Amniotic epithelial cell (primary cell): ENCODE measurements at places on chromosomes 6 and 20.
A peak's percentile ranks its signal among the peaks of the same experiment; 100 is the strongest.

DNA sequence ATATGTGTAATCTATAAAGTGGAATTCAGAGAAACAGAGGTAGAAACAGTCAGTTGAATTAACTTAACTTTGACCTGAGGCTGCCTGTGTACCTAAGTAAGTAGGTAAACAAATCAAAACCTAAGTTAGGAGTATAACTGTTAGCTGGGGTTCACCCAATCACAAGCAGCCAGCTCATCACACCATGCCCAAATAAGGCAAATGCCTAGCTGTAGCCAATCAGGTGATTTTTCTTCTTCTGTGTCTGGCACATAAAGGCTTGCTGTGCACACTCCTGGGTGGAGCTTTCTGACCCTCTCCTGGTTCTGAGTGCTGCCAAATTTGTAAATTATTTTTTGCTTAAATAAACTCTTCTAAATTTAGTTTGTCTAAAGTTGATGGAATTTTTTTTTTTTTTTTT is 54.7 kb upstream of the TRIM39 start:
- DNase-seq = no peak

GRCh38 chr6:142329486-142330113 is 27.8 kb downstream of the ADGRG6 start:
- no peak for DNase-seq

GRCh38 chr6:46189726-46190125 is 18.9 kb upstream of the ENPP5 start:
- DNase-seq = no peak

- DNase-seq = no peak
These were observed 48.4 kb downstream of the PLAGL2 start for GRCh38 chr20:32158943-32159660.

DNA sequence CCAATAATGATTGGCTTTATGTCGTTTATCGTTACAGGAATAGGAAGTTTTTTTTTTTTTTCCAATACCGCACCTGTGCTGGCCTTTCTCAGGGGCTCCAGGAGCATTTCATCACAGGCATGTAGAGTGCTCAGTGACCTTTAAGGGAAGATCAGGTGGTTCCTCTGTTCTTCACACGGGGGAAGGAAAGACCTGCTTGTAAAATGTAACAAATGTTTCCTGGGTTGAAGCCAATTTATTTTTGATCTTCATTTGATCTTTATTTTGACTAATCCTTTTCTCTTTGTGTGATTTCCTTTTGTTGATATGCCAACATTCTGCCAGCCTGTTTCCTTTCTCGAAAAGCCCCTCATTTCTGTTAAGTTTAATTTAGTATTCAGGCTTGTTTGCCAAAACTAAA is 61.9 kb upstream of the HBS1L start:
- DNase-seq = no peak

DNA sequence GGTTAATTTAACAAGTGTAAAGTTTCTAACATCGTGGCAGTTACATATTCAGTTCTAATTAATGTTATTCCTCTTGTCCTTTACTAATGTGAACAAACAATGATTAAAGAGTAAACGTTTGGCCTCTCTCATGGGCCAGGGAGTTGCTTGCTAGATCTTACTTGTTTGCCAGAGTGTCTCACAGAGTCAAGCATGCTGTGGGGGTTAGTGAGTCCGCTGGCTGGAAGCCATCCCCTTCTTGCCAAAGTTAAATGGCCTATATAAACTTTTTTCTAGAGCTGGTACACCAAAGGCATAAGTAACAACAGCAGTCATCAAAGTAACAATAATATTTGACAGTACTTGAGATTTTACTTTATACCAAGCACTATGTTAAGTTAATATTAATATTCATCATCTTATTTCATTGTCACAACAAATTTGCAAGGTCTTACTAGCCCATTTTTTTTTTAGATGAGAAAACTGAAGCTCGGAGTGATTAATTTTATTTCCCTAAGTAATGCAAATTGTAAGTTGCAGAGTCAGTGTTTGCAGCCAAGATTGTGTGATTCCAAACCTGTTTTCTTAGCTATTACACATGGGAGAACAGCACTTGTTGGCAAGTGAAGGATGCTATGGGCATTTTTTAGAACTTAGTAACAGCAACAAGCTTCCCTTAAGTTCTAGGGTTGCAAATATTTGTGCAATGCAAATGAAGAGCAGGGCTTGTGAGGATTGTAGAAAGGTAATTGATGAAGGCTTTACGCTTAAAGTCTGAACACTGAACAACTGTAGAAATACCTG is 224.5 kb downstream of the RFPL4B start:
- no peak for DNase-seq

GRCh38 chr6:104214901-104215300 is 644.8 kb downstream of the HACE1 start:
- peak; percentile 0 for DNase-seq

- no peak for DNase-seq
These were observed 538.7 kb upstream of the POU3F2 start for GRCh38 chr6:98295515-98296175.

DNA sequence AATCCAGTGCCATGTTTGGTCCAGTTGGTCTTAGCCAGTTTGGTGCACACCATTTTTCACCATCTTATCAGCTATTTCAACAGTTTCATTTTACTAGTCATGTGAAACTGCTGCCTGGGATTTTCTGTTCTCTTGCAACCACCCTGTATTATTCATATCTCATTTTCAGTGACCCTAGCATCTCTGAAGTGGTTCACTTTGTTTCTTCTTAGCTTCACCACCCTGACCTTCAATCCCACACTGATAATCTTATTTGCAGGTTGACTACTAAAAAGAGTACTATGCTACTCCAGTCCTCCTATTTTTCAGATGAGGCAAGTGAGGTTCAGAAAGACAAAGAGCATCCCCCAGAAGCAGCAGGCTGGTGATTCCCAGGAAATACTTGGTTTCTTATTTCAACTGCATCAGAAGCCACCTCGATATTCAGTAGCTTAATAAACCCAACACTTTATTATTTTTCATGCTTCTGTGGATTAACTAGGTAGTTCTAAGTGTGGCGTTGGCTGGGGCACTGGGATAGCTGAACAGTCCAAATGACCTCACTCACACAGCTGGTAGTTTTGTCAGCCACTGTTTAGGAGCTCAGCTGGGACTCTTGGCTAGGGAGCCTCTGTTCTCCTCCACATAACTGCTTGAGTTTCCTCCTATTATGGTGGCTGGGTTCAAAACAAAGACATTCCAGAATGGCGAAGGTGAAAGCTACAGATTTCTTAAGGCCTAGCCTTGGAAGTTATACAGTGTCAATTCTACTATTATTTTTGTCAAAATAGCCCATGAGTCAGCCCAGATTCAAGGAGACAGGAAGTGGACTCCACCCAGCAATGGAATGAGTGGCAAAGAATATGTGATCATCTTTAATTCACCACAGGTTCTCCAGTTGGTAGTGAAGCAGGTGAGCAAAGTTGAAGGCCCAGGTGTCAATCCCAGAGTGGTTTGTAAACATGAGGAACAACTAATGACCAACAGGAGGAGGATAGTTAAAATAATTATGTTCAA is 40.6 kb downstream of the BPIFB4 start:
- DNase-seq = no peak

DNA sequence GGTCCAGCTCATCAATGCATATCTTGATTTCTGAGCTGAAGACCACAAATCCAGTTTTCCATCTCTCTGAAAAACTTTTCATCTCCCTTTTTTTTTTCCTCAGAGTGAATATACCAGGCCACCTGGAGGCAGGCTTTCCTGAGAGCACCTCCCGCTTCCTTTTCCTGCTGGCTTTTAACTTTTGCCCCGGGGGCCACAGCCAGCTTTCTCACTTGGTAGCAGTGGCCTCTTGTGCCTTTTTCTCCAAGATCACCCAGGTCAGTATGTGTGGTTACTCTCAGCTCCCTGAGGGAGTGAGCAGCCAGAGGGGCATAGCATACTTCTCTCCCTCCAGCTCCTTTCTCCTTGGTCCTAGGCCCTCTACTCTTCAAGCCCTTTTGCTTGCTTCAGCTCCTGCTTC is at the start of gene BTN1A1:
BTN1A1 (plus strand) TSS at position 202 of the 400 bp plus-strand sequence. CDS start 984 bp downstream, outside the sequence.
- no peak for DNase-seq

DNA sequence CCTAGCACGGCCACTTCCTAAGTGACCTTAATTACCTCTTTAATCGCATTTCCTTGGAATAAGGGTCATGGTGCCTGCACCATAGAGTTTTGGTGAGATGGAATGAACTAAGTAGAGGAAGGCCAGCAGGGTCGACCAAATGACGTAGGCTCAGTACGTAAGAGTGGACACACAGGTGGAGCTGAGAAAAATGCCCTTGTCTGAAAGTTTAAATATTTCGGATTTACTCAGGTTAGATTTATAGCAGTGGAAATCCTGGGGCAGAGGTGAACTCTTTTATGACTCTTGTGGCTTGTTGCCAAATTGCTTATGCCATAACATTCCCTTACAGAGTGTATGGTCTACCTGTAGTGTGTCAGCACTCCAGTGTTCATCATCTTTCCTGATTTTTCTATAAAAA is 23.6 kb upstream of the BTBD3 start:
- no peak for DNase-seq

DNA sequence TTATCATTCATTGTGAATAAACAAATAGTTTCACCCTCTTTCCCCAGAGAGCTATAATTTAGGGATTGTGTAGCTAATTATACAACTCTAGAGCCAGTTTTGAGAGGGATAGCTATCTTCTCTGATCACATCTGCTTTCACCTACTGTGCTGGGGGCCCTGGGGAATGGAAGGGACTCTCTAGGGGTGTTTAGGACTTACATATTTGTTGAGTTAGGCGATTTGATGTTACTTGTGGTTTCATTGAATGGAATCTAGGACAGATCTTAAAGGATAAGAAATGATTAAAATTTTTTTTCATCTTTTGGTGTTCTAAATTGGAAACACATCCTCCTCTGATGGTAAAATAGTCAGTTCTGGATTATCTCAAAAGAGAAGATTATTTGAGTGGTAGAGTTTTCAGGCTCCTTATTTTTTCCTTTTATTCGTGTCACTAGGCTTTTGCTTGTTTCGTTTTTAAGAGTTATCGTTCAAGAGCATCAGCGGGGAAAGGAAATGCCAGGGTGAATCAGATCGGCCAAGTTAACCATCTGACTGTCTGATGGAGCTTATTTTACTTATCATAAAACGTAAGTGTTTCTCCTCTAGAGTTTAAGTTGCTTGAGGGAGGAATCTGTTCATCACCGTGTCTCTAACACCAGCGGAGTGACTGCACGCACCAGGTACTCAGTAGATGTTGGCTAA is 236.7 kb downstream of the FARS2 start:
- peak; percentile 84 for DNase-seq

GRCh38 chr20:20915844-20916243 is 190.3 kb downstream of the LINC00237 start:
- no peak for DNase-seq

DNA sequence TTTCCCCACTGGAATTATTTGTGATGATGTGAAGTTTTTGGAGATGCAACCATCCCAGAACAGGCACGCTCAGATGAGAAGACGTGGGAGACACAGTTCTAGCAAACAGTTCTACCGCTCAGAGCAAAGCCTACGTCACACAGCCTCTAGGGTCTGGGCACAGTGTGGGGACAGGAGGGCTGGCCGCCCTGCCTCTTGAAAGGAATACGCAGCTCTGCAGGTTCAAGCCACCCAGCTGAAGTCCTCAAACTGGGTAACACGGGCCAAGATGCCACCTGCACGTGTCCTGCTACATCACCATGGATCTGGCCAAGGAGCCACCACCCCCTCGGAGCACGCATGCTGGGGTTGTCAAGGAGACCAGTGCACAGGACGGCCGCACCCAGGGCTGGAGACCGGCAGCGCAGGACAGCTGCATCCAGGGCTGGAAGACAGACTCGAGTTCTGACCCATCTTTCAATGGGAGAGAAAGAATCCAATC is 75.0 kb downstream of the NOL4L start:
- no peak for DNase-seq

GRCh38 chr6:42148058-42148457 is 5.6 kb upstream of the C6orf132 start:
- peak; percentile 69 for DNase-seq

- no peak for DNase-seq
These were observed 13.8 kb upstream of the FUCA2 start for GRCh38 chr6:143525356-143525755.

DNA sequence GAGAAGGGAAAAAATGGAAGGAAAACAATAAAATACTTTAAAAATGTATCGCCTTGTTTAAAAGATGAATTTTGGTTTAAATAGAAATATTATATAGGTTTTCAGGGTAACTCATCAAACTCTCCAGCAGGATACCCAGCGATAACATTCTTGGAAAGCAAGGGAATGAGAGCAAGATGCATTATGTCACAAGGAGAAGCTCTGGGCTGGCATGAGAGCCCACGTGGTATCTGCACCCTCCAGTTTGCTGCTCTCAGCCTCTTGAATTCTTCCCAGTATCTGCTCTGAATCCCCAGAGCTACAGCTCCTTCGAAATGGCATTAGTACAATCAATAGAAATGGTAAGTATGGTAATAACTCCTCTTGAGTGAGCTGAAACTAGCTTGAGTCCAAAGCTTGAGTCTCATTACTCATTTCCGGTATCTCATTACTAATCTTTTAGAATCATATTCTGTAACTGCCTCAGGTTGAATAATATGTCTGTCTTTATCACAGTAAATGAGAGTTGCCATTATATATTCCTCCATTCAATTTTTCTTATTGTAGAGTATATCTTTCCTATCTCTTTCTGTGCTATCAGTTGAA is 4.9 kb upstream of the TMEM242 start:
- DNase-seq = no peak

DNA sequence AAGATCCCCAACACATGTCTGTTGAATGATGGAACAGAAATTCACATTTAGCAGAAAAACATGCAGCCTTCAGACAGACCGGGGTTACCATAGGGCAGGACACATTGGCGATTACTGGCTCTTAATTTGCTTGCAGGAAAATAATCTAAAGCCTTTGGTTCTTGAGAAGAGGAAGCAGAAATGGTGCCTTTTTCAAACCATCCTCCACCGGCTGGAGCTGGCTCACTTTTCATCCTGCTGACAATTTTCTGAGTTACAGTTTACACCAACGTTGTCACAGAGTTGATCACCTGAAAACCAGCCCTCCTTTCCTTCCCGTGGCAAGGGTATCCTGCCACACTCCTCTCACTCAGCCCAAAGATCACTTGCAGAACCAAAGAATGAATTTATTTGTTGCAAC is 32.6 kb downstream of the SF3B5 start:
- no peak for DNase-seq

GRCh38 chr6:100549406-100550167 is 84.9 kb upstream of the SIM1 start:
- peak; percentile 88 for DNase-seq

DNA sequence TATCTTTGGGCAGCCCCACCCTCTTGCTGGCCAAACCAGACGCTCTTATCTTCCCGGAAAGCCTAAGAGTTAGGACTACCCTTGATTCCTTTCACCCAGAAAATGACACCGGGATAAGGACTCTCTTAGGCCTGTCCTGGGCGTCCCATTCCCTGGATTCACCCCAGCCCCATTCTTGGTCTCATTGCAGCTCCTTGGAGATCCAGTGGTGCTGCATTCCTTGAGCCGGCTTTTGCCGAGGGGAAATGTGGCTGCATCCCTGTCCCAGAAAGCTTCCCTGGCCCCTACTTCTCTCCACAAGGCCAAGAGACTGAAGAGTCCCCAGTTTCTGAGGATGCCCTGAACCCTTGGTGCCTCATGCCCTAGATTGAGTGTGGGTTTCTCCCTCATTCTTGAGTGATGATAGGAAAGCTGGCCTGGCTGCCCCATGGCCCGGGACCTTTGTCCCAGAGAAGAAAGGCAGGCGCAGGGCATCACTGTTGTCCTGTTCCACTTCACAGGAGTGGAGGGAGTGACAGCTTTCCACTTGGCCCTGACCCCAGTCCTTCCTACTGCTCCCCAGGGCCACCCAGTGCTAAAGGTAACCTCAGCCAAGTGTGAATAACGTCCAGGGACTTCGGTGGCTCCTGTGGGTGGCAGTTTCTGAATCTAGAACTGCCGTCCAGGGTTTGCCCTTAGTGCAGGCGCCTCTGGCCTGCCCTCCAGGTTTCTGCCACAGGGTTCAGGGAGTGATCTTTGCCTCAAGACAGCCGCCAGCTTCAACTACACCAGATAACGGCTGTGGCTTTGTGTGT is 42.7 kb upstream of the MYL9 start:
- no peak for DNase-seq
